Activated CD8-positive, alpha-beta T cell treated with anti-CD3 and anti-CD28 coated beads for 36 hours (primary cell): ENCODE measurements at places on chromosomes 11 and 22. TPM values are rescaled to one million over a fixed set of nuclear protein-coding genes. Genes with fewer than 3 reads are reported as not detected.

DNA sequence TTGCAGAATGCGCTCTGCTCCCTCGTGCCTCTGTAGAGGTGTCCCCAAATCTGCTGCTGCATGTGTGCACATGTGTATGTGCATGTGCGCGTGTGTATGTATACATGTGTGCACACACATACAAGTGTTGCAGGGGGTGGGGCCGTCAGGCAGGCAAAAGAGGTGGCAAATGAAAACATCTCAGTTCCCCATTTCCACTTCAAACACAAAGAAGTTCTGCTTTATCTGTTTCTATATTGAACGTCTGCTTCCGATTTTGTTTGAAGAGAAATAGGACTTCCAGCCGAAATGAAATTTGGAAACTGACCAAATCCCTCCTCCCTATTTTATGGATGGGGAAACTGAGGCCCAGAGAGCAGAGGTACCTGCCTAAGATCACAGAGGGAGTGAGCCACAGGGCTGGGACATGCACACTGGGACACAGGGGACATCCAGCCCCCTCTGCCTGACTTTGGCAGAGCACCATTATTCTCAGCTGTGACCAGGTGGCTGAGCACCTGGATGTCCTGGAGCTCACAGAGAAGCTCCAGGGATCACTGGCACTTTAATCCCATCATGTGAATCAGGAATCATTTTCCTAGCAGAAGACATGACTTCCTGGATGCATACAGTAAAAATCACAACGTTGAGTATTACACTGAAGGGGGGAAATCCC is 41.2 kb upstream of the ALX4 start:
- H3K4me3 ChIP-seq = no peak overlapping the region
- no peak for DNase-seq
- H3K4me1 ChIP-seq = no peaks in the 10 kb centered on the region

DNA sequence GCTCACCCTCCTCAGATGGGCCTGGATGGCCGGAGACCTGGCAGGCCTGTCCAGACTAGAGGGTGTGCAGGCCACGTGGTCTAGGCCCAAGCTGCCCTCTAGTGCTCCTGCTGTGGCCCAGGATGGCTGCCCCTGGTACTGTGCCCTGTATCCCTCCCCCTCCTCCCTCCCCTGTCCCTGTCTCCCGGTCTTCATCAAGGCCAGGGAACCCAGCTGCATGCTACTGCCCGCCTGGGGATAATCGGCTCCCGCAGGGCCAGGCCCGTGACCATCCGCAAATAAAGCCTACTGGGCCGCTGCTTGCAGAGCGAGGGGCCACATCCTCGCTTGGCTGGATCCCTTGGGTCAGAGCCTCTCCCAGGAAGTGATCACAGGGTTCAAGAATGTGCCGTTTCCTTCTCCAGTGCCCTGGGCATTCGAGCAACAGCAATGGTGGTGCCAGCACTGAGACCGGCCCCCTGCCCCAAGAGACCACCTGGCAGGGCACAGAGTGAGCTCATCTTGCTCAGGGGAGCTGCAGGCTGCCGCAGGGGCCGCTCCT is 51.1 kb downstream of the WNT7B start:
- DNase-seq = no peak
- no peaks in the 10 kb centered on the region for H3K4me1 ChIP-seq
- H3K27me3 ChIP-seq = no peaks in the 10 kb centered on the region
- H3K27ac ChIP-seq = no peak overlapping the region
- no peak overlapping the region for H3K4me3 ChIP-seq

DNA sequence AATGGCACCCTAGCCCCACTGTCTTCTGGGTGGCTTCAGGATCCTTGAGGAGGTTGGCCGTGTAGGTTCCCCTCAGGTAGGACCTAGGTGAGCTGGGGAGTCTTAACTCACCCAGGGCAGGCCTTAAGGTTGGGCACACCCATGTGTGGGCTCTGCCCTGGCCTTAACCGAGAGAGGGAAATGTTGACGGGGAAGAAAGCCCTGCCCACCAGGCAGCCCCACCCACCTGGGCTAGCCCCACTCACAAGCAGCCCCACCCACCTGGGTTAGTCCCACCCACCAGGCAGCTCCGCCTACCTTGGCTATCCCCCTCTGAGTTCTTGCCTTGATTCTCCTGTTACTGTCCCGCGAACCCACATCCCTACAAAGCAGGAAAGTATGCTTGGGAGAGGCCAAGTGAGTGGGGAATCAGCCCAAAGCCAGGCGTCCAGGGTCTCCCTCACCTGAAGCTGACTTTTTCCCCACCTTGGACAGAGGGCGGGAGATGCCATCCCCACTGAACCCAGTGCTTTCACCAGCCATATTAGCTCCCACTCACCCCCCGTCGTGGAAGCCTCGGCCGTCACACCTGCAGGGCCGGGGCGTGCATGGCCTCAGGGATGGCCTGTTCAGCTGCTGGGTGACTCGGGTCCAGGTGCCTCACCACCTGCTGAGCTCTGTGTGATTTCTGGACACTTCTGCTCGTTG is at the start of gene MYEOV:
Gene MYEOV (plus strand): TSS at position 337 of the 687 bp plus-strand sequence. CDS start 1,200 bp downstream, outside the sequence.
- DNase-seq = peak; percentile 70
- no peaks in the 10 kb centered on the region for H3K27me3 ChIP-seq
- peaks cover 40% of the 10 kb centered on the region for H3K4me1 ChIP-seq
- no peak within 1 kb of the TSS for H3K27ac ChIP-seq
- H3K4me3 ChIP-seq = no peak within 1 kb of the TSS
- H3K36me3 ChIP-seq = no peaks in the 10 kb centered on the region

GRCh38 chr11:109527496-109527895 is 105.5 kb downstream of the C11orf87 start:
- H3K36me3 ChIP-seq = no peaks in the 10 kb centered on the region
- H3K4me1 ChIP-seq = no peaks in the 10 kb centered on the region
- DNase-seq = no peak
- H3K27ac ChIP-seq = no peak overlapping the region

DNA sequence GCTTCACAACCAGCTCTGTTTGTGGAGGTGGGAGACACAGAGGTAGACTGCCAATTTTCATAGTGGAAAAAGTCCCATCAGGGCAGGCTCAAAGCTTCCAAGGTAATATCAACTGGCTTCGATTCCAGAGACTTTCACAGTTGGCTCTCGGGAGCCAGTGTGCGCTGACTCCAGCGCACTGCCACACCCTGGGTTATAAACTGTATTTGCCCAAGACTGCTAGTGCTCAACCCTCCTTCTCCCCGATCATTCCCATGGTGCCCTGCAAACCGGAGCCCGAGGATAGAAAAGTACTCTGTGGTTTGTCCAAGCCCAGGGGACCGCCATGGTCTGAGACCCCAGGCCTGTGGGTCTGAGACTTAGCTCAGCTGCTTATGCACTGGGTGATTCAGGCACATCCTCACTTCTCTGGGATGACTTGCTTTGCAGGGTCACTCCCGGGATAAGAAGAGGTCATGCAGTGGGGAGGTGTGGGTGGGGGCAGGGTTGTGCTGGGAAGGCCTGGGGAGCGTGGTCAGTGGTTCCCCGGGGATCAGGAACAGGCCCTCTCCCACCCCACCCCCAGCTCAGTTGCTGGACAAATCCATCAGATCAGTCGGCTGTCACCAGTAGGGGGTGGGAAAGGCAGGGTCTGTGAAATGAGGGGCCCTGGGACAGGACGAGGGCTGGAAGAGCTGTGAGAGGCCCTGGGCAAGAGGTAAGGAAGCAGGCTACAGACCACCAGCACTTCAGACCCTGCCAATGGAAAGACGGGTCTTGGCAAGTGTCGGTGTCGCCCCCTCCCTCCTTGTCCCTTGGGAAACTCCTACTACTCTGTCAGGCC is 26.7 kb upstream of the PICK1 start:
- no peak overlapping the region for H3K4me3 ChIP-seq
- no peak overlapping the region for H3K27ac ChIP-seq
- H3K4me1 ChIP-seq = no peaks in the 10 kb centered on the region

DNA sequence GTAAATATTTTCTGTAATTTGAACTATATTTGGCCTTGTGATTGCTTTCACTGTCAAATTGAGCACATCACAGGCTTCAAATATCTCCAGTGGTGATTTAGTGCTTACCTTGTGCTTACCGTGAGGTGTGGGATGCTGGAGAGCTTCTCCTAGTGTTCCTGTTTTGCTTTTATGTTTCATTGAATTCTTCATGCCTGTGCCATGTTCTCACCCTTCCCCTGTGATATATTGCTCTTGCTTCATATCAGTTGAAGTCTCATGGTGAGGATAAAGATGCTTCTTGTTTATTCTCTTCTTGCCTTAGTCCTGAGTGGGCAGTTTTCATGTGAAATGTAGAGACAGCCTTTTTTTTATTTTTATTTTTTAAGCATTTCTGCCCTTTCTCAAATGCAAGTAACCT is 198.0 kb upstream of the PDGFD start:
- no peaks in the 10 kb centered on the region for H3K27me3 ChIP-seq
- H3K4me3 ChIP-seq = no peak overlapping the region
- H3K36me3 ChIP-seq = no peaks in the 10 kb centered on the region
- DNase-seq = no peak
- no peak overlapping the region for H3K27ac ChIP-seq
- H3K4me1 ChIP-seq = no peaks in the 10 kb centered on the region

DNA sequence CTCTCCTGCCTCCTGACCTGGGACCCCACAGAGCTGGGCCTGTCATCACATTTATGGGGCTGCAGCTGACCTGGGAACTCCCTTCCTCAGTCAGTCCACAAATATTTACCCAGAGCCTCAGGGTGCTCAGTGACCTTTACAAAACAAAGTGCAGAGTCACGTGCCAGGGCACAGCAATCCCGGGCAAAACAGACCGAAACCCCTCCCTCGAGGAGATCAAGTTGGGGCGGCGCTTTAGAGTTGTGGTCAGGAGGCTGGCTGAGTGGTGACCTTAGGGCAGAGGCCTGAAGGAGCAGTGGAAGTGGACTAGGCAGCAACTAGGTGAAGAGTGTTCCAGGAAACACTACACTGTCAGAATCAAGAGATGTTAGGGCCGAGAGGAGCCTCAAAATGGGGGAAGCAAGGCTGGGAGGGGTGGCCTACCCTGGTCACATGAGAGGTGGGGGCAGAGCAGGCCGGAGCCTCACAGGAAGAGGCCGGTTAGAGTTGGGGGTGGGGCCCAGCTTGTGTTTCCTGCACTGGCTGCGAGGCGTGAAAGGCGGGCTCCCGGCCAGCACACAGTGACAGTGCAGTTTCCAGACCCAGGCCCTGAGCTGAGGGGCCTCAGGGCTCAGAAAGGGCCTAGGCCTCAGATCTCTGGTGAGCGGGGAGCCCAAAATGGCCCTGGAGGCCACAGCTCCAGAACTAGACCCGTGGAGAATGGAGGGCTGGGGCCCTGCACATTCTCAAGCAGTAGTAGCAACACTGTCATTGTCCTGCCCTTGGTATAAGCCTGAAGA is 3.7 kb upstream of the NEAT1 start:
- peaks cover 8% of the 10 kb centered on the region for H3K27me3 ChIP-seq
- peaks cover 25% of the 10 kb centered on the region for H3K36me3 ChIP-seq
- H3K4me3 ChIP-seq = peak overlapping the region; percentile 89
- peak; percentile 98 for DNase-seq
- peak overlapping the region; percentile 98 for H3K27ac ChIP-seq
- peaks cover 36% of the 10 kb centered on the region for H3K4me1 ChIP-seq

DNA sequence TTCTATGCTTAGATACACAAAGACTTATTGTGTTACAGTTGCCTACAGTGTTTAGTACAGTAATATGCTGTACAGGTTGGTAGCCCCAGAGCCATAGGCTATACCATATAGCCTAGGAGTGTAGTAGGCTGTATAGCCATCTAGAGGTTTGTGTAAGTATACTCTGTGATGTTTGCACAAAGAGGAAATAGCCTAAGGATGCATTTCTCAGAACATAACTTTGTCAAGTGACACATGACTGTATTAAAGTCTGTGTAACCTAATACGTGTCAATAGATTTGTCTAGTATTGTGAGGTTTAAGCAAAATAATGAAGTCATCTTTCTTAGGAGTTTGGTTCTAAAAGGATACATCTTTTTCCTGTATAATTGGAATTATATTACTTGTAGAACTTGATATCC is 5.5 kb downstream of the ZC3H12C start:
- no peaks in the 10 kb centered on the region for H3K36me3 ChIP-seq
- peaks cover 5% of the 10 kb centered on the region for H3K4me1 ChIP-seq
- DNase-seq = no peak
- H3K27me3 ChIP-seq = peaks cover 24% of the 10 kb centered on the region
- no peak overlapping the region for H3K27ac ChIP-seq

DNA sequence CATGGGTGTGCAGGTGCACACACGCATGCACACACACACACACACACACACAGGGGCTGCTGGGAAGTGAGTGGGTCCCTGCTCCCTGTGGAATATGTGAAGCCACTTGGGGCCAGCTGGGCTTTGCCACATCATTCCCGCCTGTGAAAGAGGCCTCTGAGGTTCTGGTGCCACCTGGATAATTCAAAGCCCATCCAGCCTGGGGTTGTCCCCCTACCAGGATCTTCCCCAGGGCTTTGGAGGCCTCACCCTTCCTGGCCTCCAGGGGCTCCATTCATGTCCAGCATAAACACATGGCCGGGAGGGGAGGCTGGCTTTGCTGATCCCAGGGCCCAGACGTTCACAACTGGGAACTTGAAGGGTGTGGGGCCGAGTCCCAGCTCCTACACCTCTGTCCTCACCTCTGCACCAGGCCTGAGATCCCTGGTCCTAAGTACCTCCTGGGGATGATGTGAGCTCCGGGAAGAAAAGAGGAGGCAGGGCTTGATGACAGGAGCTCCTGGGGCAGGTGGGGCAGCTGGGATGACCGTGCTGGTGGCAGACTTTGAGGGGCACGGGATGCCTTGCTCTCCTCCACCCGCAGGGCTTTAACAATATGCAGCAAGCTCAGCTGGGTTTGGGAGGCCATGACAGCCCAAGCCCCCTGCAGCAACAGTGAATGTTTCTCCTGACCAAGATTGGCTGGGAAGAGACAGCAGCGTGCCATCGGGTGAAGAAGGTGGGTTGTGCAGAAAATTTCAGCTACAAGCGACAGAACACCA is 14.2 kb downstream of the LINC01488 start:
- H3K4me3 ChIP-seq = no peak overlapping the region
- no peaks in the 10 kb centered on the region for H3K36me3 ChIP-seq
- no peak for DNase-seq
- no peak overlapping the region for H3K27ac ChIP-seq

DNA sequence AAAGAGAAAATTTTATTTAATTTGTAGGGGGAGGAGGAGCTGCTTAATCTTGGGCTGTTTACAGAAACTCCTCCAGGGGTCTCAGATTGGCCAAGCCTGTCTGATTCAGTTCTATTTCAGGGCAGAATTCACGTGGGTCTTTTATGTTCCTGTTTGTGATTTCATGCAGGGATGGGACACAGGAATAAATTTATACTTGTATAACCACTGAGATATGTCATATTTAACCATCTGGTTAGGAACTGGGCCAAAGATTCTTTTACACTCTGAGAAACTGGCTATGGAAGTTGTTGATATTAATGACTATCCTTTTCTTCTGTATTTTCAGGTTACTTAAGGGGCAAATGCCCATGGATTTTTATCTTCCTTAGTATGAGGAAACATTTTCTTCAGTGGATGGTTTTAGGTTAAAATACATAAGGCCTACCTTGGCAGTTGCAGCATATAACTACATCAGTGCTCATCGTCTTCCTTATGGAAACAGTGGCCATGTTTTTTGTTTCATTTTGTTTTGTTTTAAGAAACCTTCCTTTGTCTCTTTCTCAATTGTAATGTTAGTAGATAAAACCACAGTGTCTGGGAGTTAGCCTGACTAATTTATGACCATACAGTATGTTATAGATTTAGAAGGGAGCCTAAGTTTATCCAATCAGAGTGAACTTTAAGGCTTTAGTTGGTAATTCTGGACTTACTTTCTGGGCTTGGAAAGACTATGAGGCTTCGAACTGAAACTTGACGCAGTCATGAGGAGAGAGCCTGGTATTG is 132.4 kb upstream of the ANO3 start:
- H3K27ac ChIP-seq = no peak overlapping the region
- no peaks in the 10 kb centered on the region for H3K36me3 ChIP-seq
- H3K4me3 ChIP-seq = no peak overlapping the region
- no peak for DNase-seq
- H3K4me1 ChIP-seq = no peaks in the 10 kb centered on the region

Gene DNAJB7
- not detected for total RNA-seq

Gene SDHAF2
- total RNA-seq = 33.6 TPM

Gene PANX3
- not detected for total RNA-seq

Gene MS4A15
- not detected for total RNA-seq

Gene FOSL1
- total RNA-seq = 10.2 TPM

Gene SULT4A1
- not detected for total RNA-seq
